ENCODE measurements at places on chromosomes 2 and 18. TPM values are rescaled to one million over a fixed set of nuclear protein-coding genes. Genes with fewer than 3 reads are reported as not detected.

DNA sequence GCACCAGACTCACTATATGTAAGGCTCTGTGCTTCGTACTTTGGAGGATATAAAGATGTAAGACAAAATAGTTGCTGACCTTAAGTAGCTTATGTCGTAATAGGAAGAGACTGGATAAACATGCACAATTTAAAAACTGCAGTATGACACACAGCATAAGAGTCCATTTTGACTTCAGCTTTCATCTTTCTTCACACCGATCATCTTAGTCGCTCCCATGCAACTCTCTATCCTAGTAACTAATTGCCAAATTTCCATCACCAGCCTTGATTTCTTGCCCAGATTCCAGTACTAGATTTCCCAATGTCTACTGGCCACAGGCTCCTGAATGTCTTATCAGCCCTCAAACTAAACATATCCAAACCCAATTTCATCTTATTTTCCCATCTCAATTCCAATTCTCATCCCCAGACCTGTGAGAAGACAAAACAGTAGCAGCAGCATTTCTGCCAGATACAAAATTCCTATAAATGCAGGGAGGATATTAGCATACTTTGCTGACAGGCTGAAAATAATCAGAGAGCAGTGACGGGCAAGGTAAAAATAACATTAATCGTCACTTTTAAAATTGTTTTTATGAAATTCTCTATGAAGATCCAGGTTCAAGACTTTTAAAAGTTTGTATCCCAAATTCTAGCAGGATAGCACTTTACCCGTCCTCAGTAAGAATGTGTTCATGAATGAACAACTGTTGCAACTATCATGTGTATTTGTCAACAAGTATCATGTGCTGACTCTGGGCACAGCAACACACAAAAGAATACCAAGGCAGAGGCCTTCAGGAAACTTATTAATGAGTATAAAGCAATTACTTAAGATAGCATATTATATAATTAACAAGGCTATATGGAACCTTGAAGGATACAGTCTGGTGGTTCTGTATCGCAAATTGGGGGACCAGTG, 42.2 kb downstream of the KIDINS220 start:
- DNase-seq = no peak
- no peaks in the 10 kb centered on the region for H3K4me1 ChIP-seq
- H3K27ac ChIP-seq = no peak overlapping the region
- H3K36me3 ChIP-seq = peaks cover 80% of the 10 kb centered on the region

- H3K27ac ChIP-seq = no peak overlapping the region
- no peaks in the 10 kb centered on the region for H3K27me3 ChIP-seq
- DNase-seq = no peak
- H3K36me3 ChIP-seq = no peaks in the 10 kb centered on the region
These were observed 24.5 kb upstream of the SPRED2 start for GRCh38 chr2:65456886-65457285.

DNA sequence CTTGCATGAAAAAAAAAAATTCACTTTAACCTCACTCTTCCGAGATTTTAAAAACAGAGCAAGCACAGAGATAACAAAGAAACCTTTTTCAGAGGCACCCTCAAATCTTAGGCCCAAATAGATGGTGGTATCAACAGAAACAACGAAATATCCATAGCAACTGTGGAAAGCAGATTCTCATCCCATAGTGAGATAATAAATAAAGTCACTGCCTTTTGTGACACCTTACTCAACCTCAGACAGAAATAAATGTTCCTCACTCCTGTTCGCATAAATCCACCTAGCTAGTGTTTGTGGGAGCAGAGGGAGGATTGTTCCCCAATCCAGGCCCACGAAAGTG, 60.9 kb upstream of the RTN4 start:
- peak overlapping the region; percentile 70 for H3K27ac ChIP-seq
- no peak for DNase-seq
- H3K36me3 ChIP-seq = no peaks in the 10 kb centered on the region

The UGT1A7 gene
- 22.6 TPM for total RNA-seq

The FOXI3 gene
- not detected for total RNA-seq

The ASTL gene
- not detected for total RNA-seq

The TANK gene
- total RNA-seq = 88.4 TPM

The SPC25 gene
- total RNA-seq = 1.1 TPM

The MMADHC gene
- total RNA-seq = 40.6 TPM

The ARHGAP25 gene
- total RNA-seq = 12.1 TPM

The GPR39 gene
- 37.0 TPM for total RNA-seq

The ABCB11 gene
- 0.18 TPM for total RNA-seq
